ENCODE measurements at places on chromosomes 4 and X. TPM values are rescaled to one million over a fixed set of nuclear protein-coding genes. Genes with fewer than 3 reads are reported as not detected.

FATE1 gene
- polyA plus RNA-seq: not detected

PDCL2 gene
- not detected for polyA plus RNA-seq

NMU gene
- polyA plus RNA-seq: not detected

CENPE gene
- polyA plus RNA-seq: 0.87 TPM

GPRASP3 gene
- 1.1 TPM for polyA plus RNA-seq

SPATA18 gene
- polyA plus RNA-seq: 0.03 TPM

ZMAT1 gene
- 3.3 TPM for polyA plus RNA-seq

MAGEB18 gene
- polyA plus RNA-seq: not detected

GAGE12D gene
- not detected for polyA plus RNA-seq

HNRNPH2 gene
- polyA plus RNA-seq: 36.9 TPM

POU3F4 gene
- not detected for polyA plus RNA-seq

GAGE2A gene
- polyA plus RNA-seq: not detected

INPP4B gene
- 1.1 TPM for polyA plus RNA-seq

S100G gene
- not detected for polyA plus RNA-seq

FBXL5 gene
- 24.5 TPM for polyA plus RNA-seq

TBC1D9 gene
- polyA plus RNA-seq: 4.8 TPM

ABHD18 gene
- 3.9 TPM for polyA plus RNA-seq

GPR82 gene
- 0.59 TPM for polyA plus RNA-seq

CACNA1F gene
- not detected for polyA plus RNA-seq

WNK3 gene
- 1.7 TPM for polyA plus RNA-seq

FUNDC1 gene
- polyA plus RNA-seq: 4.8 TPM

ZNF630 gene
- polyA plus RNA-seq: 0.30 TPM

GALNTL6 gene
- polyA plus RNA-seq: 0.06 TPM

PDLIM3 gene
- 5.7 TPM for polyA plus RNA-seq

FGD1 gene
- polyA plus RNA-seq: 0.66 TPM

GYPA gene
- polyA plus RNA-seq: not detected

PF4V1 gene
- polyA plus RNA-seq: 0.16 TPM

MPP1 gene
- 13.8 TPM for polyA plus RNA-seq

RPS6KA6 gene
- polyA plus RNA-seq: 0.39 TPM

DTHD1 gene
- 0.07 TPM for polyA plus RNA-seq

ANXA3 gene
- polyA plus RNA-seq: 2.8 TPM

TEX13B gene
- polyA plus RNA-seq: not detected

NWD2 gene
- not detected for polyA plus RNA-seq

ADGRG4 gene
- not detected for polyA plus RNA-seq

TCEAL4 gene
- polyA plus RNA-seq: 50.5 TPM

IL21 gene
- polyA plus RNA-seq: not detected

MAOB gene
- 96.3 TPM for polyA plus RNA-seq

THAP9 gene
- polyA plus RNA-seq: 1.1 TPM

SPANXB1 gene
- polyA plus RNA-seq: not detected

UGT2A1 gene
- 0.33 TPM for polyA plus RNA-seq

FAM9B gene
- 0.38 TPM for polyA plus RNA-seq

ATOH1 gene
- not detected for polyA plus RNA-seq

MAGEC3 gene
- polyA plus RNA-seq: not detected

HTN1 gene
- not detected for polyA plus RNA-seq

PRKG2 gene
- 0.03 TPM for polyA plus RNA-seq

Measured in liver (tissue), 10 donors.